Psoas muscle (tissue), 8 donors: ENCODE measurements at places on chromosomes 3 and 15.

DNA sequence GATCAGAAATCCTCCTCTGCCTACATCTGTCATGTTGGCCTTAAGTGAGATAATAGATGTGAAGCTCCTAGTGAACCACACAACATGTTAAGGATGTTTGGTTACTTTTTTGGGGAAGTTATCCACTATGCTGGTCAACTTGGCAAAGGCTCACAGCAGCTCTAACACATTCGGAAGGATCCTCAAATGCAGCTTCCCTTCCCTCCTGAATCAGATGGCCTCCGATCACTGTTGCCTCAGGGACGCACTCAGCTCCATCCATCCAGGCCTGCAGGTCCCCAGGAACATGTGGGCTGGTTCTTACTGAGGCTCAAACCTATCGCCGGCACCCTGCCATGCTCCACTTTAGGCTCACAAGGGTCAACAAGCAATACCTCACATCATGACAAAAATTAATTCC lies 67.9 kb downstream of the CORO2B start:
- no peaks in the 10 kb centered on the region for H3K4me1 ChIP-seq
- DNase-seq: no peak
- H3K4me3 ChIP-seq: no peak overlapping the region
- no peaks in the 10 kb centered on the region for H3K36me3 ChIP-seq
- no peaks in the 10 kb centered on the region for H3K27me3 ChIP-seq

GRCh38 chr3:60801307-60801706 lies 449.9 kb downstream of the FHIT start:
- H3K27me3 ChIP-seq: no peaks in the 10 kb centered on the region
- H3K36me3 ChIP-seq: no peaks in the 10 kb centered on the region
- no peak overlapping the region for H3K27ac ChIP-seq
- H3K4me1 ChIP-seq: no peaks in the 10 kb centered on the region
- H3K4me3 ChIP-seq: no peak overlapping the region

DNA sequence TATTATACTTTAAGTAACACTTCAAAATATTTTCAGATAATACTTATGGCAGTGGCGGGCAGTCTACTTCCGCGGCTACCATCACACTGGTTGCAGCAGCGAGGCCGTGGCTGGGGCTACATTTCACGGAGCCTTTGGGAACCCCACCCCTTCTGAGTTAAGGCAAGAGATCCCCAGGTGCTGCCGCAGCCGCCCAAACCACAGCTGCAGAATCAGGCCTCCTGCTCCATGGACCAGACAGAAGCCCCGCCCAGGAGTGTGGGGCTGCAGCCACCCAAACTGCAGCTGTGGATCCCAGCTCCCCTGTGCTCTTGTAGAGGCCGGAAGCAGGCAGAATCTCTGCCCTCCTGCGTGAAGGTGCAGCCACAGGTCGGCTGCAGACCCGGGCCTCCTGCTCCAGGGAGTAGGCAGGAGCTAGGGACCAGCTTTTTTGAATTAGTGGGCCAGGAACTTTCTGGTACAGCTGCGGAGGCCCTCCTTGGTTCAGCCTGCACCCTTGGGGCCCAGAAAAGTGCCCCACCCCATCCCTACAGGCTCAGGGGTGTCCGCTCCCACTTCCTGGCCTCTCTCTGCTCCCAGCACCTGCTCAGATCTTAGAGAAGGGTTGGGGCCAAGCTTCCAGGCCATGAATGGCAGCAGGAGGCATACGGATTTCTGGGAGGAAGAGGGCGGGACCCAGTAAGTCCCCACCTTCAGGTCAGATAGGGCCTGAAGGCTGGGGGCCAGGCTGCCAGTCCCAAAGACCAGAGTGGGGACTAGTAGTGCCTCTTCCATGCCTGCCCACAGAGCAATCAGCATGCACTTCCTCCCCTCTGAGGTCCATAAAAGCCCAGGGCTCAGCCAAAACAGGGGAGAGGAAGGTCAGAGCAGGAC lies 1188.8 kb upstream of the CADM2 start:
- H3K27ac ChIP-seq: no peak overlapping the region
- no peaks in the 10 kb centered on the region for H3K36me3 ChIP-seq

GRCh38 chr3:63245726-63246241 lies 32.3 kb upstream of the SYNPR start:
- H3K27ac ChIP-seq: no peak overlapping the region
- H3K27me3 ChIP-seq: peaks cover 2% of the 10 kb centered on the region
- DNase-seq: no peak
- no peak overlapping the region for H3K4me3 ChIP-seq

DNA sequence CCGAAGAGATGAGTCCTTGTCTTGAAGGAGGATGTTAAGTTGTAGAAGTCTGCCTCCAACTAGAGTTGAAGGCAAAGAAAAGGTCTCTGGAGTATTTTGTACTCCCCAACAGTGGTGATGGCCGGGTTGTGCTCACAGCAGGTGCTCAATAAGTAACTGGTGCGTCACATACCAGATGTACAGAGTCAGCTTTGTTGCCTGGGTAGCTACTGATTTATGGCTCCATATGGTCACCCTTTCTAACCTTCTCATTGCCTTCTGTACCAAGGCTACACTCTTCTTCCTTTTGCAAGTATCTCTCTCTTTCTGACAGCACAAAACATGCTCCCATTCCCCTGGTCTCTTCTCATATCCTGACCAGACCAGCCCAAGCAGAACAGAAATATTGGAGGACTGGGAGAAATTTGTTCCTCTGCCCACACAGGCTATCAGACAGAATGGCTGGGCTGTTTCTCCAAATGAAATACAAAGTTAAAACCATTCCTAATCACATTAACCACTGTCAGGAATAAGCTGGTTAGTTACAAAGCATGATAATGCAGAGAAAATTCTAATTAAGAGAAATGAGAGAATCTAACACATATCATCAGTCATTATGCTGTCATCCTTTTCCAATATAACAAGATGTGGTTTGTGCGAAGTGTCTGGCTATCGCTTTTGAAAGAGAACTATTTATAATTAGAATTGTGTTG lies 150.1 kb upstream of the LRRN1 start:
- no peak overlapping the region for H3K27ac ChIP-seq
- H3K4me3 ChIP-seq: no peak overlapping the region
- H3K36me3 ChIP-seq: no peaks in the 10 kb centered on the region

GRCh38 chr3:143165211-143165610 lies 45.6 kb downstream of the CHST2 start:
- H3K27ac ChIP-seq: no peak overlapping the region
- DNase-seq: no peak
- H3K36me3 ChIP-seq: no peaks in the 10 kb centered on the region
- H3K27me3 ChIP-seq: no peaks in the 10 kb centered on the region

DNA sequence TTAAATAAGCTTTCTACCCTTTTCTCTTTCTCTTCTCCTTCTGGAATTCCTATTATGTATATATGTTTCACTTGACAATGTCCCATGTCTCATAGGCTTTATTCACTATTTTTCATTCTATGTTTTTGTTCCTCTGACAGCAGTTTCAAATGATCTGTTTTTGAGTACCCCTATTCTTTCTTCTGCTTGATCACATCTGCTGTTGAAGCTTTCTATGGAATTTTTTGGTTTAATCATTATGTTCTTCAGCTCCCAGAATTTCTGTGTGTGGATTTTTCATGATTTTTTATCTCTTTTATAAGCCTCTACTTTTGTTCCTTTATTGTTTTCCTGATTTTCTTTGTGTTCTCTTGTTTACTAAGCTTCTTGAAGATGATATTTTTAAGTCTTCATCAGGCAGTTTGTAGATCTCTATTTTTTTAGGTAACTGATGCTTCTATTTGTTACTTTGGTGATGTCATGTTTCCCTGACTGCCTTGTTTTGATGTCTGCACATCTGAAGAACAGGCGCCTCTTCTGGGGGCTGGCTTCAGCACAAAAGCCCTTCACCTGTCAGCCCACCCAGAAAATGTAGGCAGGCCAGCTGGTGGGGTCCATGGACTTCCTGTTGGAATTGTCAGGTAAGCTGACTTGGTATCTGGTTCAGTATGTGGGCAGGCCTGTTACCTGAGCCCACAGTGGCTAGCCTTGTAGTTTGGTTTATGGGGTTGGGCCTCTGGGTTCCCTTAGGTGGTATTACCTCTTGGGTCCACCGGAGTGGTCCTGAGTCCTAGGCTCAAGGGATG lies 15.8 kb downstream of the FAM227B start:
- H3K4me1 ChIP-seq: no peaks in the 10 kb centered on the region
- H3K4me3 ChIP-seq: no peak overlapping the region
- DNase-seq: no peak
- H3K27me3 ChIP-seq: no peaks in the 10 kb centered on the region

- no peak for DNase-seq
- no peaks in the 10 kb centered on the region for H3K36me3 ChIP-seq
- H3K27ac ChIP-seq: no peak overlapping the region
- H3K4me3 ChIP-seq: no peak overlapping the region
These were observed 26.0 kb downstream of the HHLA2 start for GRCh38 chr3:108322352-108322751.

DNA sequence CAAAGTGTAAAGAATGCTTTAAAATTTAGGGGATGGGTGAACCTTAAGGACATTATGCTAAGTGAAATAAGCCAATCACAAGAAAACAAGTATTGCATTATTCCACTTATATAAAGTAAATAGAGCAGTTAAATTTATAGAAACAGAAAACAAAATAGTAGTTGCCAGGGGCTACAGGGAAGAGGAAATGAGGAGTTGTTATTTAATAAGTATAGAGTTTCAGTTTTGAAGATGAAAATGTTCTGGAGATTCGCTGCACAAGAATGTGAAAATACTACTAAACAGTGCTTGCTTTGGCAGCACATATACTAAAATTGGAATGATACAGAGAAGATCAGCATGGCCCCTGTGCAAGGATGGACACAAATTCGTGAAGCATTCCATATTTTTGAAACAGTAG lies 32.0 kb downstream of the DNAH12 start:
- H3K4me3 ChIP-seq: no peak overlapping the region
- DNase-seq: no peak
- H3K27ac ChIP-seq: no peak overlapping the region
- no peaks in the 10 kb centered on the region for H3K36me3 ChIP-seq

DNA sequence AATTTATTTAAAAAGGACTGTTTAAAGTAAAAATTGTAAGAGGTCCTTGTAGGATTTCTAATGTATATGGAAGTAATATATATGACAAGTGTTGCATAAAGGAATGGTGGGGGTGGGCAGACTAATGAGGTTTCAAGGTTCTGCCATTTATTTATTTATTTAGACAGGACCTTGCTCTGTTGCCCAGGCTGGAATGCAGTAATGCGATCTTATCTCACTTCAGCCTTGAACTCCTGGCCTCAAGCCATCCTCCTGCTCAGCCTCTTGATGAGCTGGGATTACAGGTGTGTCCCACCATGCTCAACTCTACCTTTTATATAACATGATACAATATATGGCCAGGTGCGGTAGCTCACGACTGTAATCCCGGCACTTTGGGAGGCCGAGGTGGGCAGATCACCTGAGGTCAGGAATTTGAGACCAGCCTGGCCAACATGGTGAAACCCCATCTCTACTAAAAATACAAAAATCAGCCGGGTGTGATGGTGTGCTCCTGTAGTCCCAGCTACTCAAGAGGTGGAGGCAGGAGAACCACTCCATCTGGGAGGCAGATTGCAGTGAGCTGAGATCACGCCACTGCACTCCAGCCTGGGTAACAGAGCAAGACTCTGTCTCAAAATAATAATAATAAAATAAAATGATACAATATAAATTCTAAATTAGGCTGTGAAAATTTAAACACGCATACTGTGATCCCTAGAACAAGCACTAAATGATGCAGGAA lies 33.8 kb upstream of the IGF2BP2 start:
- H3K4me1 ChIP-seq: no peaks in the 10 kb centered on the region
- H3K4me3 ChIP-seq: no peak overlapping the region
- no peaks in the 10 kb centered on the region for H3K27me3 ChIP-seq
- H3K36me3 ChIP-seq: no peaks in the 10 kb centered on the region

- DNase-seq: no peak
- H3K4me1 ChIP-seq: peaks cover 27% of the 10 kb centered on the region
- H3K4me3 ChIP-seq: no peak overlapping the region
- peak overlapping the region; percentile 44 for H3K27ac ChIP-seq
These were observed 105.3 kb downstream of the TNIK start for GRCh38 chr3:171354706-171355582.

- no peaks in the 10 kb centered on the region for H3K4me1 ChIP-seq
- H3K27me3 ChIP-seq: no peaks in the 10 kb centered on the region
- no peaks in the 10 kb centered on the region for H3K36me3 ChIP-seq
These were observed 15.5 kb downstream of the DLEC1 start for GRCh38 chr3:38054499-38055001.

DNA sequence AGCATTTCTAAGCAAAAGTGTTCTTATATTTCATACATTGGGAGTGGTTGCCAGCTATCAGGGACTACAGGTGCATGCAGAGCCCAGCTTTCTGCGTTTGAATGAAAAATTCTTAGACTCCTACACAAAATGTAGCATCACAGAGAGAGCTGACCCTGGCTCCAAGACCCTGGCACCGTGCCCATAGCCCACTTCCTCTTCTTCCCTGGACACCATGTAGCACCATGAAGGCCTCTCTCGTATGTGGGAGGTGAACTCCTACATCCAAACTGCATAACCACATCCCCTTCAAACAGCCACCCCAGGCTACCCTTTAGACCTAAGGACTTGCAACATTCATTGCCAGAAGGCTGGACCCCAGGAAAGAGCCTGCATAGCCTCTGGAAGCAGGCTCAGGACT lies 35.8 kb upstream of the ATOSA start:
- DNase-seq: no peak
- no peak overlapping the region for H3K4me3 ChIP-seq
- H3K27ac ChIP-seq: no peak overlapping the region
- H3K36me3 ChIP-seq: no peaks in the 10 kb centered on the region

DNA sequence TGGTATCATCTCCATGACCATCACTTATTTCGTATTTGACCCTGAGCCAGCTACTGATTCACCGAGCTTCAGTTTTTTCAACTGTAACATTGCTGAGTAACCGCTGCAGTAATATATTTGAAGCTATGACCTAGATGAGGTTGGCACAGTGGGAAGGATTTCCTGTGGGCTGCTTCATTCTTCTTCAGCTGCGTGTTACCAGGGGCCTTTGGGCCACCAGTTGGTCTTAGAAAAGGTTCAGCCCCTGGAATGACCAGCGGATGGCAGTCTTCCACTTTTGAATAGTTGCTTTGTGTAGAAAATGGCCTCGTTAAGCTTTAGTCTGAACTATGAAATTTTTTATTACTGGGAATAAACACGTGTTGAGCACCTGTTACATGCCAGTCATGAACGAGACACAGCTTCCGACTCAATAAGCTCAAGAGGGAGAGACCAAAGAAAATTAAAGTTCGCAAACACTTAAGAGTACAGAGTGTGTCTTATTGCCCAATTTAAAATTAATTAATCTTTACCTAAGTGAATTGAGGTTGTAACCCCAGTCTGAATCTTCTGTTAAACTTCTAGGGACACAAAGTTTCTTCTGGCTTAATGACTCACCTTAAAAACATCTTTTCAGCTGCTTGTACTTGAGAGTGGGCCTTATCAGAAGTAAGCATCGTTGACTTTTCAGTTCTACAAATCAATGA lies 57.6 kb upstream of the NR2E3 start:
- no peaks in the 10 kb centered on the region for H3K36me3 ChIP-seq
- H3K27ac ChIP-seq: peak overlapping the region; percentile 11
- no peak for DNase-seq
- no peaks in the 10 kb centered on the region for H3K27me3 ChIP-seq

GRCh38 chr3:127835993-127836882 lies 13.9 kb upstream of the MGLL start:
- no peak overlapping the region for H3K27ac ChIP-seq
- no peaks in the 10 kb centered on the region for H3K27me3 ChIP-seq
- no peaks in the 10 kb centered on the region for H3K36me3 ChIP-seq
- H3K4me3 ChIP-seq: no peak overlapping the region

GRCh38 chr3:101228441-101228840 lies 91.9 kb downstream of the IMPG2 start:
- DNase-seq: no peak
- no peaks in the 10 kb centered on the region for H3K27me3 ChIP-seq
- no peaks in the 10 kb centered on the region for H3K36me3 ChIP-seq

- no peak for DNase-seq
- H3K36me3 ChIP-seq: no peaks in the 10 kb centered on the region
- peak overlapping the region; percentile 73 for H3K27ac ChIP-seq
- H3K4me1 ChIP-seq: peaks cover 17% of the 10 kb centered on the region
These were observed 1.4 kb downstream of the CCR5AS start for GRCh38 chr3:46405301-46406019.
